ENCODE measurements at places on chromosomes 5 and 9.

GRCh38 chr9:22416692-22417060, 29.9 kb upstream of the DMRTA1 start:
- no peak for DNase-seq

DNA sequence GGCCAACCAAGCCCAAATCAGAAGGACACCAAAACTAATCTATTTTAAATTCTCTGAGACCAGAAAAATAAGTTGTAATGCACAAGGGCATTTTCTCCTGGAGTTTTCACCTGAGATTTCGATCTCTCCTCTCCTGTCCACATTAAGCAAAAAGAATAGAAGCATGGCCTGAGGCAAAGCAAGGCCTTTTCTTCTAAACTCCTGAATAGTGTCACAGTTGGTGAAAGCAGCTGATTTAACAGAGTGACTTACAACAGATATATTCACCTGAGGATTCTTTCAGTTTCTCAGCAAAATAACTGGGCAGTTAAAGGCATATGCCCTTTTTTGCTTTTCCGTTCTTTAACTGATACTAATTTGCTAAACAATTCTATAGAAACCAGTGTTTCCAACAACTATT, 547.7 kb downstream of the EFNA5 start:
- DNase-seq: no peak

DNA sequence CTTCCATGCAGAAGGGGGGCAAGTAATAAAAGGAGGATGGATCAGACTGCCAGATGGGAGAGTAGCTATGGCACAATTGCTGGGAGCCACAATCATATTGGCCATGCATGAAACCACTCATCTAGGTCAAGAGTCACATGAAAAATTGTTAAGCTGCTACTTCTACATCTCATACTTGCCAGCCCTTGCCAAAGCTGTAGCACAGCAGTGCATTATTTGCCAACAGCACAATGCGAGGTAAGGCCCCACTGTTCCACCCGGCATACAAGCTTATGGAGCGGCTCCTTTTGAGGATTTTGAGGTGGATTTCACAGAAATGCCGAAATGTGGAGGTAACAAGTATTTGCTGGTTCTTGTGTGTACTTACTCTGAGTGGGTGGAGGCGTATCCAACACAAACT, 109.9 kb upstream of the EPB41L4A start:
- no peak for DNase-seq

DNA sequence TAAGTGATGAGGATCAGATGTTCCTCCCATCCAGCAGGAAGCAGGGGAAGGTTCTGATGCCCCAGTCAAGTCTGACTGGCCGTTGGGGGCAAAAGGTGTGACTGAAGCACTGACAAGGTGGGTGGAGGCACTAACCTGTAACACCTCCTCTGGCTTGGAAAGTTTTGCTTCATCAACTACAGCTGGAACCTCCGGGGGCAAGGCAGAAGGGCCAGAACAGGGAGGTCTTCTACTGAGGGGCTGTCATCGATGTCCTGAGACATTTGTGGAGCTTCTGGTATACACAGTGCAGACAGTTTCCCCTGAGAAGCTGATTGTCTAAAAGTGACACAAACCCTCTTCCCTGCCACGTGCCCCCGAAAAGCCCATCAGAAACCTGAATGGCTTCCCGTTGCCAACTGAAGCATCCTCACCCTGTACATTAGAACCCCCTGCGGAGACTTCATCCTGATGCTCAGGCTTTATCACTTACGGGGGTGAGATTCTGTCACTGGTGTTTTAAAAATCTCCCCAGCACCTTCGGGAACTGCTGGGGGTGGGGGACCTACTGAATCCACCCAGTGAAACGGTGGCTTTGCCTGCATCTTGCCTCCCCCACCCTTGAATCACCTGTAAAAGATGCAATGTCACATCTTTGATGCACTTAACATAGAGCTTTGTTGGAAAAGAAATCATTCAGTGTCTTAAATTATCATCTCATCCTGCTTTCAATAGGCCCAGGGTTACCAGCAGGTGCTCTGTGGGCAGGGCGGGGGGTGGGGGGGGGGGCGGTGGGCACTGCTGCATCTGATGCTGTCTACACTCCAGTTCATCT, 24.6 kb downstream of the TRAF1 start:
- DNase-seq: no peak

DNA sequence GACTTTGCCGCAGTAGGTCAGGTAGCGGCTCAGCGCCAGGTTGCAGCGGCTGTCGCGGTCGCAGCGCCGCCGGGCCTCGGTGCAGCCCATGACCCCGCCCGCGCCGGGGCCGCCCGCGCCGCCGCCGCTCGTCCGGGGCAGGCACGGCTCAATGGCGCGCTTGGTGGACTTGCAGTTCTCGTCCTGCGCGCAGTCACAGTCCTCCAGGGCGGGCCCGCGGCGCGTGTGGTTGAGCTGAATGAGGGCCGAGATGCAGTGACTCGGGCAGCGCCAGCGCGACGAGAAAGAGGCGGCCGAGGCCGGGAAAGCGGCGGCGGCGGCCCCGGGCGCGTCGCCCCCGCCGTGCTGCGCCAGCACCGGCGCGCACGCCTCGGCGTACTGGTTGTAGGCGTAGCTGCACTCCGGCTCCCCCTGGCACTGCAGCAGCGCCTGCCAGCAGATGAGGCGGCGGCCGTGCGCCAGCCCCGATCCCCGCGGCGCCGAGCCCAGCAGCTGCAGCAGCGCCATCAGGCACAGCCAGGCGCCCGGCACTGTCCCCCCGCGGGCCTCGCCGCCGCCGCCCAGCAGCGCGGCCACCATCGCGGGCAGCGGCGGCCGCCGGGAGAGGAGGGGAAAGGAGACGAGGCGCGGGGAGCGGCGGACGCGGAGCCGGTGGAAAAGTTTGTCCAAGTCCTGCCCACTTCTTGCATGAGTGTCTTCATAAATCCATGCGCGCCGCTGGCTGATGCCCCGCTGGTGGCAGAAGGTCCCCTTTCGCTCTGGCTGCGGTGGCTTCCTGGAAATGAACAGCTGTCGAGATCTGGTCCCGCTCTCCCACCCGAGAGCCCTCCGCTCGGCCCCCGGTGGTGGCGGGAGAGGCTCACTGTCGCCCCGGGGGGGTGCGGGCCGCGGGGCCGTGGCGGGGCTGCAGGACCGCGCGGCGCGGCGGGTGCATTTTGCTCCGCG, 833 bp downstream of the GAS1 start:
- DNase-seq: peak; percentile 53

- DNase-seq: no peak
These were observed 52.5 kb downstream of the IQGAP2 start for GRCh38 chr5:76455531-76456133.

DNA sequence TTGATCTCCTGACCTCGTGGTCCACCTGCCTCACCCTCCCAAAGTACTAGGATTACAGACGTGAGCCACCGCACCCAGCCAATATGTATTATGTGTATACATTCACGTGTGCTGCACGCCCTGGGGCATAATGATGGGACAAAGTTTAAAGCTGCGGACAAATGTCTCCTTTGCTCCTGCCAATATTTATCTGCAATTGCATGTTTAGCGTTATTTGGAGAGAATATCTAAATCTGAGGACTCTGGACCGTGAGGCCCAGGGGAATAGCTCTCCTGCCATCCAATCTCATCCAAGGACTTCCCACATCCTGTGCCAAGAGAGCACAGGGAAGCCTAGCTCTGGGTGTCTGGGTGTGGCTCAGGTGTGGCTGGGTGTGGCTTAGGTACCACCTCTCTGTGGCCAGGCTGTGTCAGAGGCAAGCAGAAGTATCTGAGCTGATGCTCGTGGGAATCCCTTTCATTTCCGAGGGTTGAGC, 6.9 kb upstream of the BOD1 start:
- no peak for DNase-seq

GRCh38 chr5:24789611-24790351, 145.0 kb upstream of the CDH10 start:
- DNase-seq: no peak

GRCh38 chr5:69493396-69494133, 975 bp downstream of the OCLN start:
- peak; percentile 83 for DNase-seq

DNA sequence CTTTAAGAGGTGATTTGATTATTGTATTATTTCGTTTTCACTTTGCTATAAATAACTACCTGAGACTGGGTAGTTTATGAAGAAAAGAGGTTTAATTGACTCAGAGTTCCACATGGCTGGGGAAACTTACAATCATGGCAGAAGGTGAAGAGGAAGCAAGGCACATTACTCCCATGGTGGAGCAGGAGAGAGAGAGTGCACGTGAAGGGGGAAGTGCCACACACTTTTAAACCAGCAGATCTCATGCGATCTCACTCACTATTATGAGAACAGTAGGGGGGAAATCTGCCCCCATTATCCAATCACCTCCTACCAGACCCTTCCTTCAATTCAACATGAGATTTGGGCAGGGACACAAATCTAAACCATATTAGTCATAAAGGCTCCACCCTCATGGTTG, 36.1 kb upstream of the NDFIP1 start:
- no peak for DNase-seq

DNA sequence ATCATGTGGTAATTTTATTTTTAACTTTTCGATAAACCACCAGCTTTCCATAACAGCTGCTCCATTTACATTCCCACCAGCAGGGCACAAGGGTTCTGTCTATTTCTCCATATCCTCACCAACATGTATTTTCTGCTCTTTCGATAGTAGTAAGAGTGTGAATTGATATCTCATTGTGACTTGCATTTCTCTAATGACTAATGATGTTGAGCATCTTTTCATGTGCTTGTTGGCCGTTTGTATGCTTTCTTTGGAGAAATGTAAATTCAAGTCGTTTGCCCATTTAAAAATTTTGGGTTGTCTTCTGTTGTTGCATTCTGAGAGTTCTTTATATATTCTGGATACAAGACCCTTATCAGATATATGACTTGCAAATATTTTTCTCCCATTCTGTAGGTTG, 45.9 kb downstream of the PSD2 start:
- no peak for DNase-seq

DNA sequence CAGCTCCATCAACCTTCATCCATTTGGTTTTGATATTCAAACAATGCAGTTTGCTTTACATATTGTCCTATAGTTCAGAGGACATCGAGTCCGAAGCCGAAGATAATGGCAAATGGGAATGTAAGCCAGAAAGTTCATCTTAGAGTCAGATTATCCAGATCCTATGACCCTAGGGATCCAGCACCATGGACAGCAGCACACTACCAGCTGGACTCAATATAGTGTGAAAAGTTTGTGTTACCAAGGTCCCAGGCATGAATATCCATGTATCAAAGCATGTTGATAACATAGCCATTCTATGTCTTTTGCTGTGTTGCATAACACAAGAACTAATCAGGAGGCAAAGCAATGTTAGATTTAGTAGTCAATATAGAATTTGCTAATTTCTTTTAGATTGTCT, 46.3 kb downstream of the FSTL4 start:
- no peak for DNase-seq

DNA sequence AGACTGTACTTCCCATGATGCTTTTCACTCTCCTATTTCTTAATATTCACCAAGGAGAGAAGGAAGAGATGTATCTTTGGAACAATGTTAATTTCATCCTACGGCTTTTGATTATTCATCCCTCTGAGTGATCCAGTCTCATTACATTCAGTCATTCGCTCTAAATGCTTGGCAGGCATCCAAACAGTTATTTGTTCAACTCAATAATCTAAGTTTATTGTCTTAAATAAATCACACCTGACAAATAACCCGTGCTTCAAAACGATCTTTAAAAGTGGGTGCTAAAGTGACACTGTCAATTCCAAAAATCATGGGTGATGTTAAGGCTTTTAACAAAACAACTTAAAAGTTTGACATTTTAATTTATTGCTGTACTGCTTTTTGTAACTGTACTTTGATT, 233.1 kb downstream of the RASEF start:
- DNase-seq: no peak

- no peak for DNase-seq
These were observed 103.7 kb downstream of the RFK start for GRCh38 chr9:76290555-76290954.

- no peak for DNase-seq
These were observed 69.0 kb upstream of the SMC2 start for GRCh38 chr9:104025104-104025503.

DNA sequence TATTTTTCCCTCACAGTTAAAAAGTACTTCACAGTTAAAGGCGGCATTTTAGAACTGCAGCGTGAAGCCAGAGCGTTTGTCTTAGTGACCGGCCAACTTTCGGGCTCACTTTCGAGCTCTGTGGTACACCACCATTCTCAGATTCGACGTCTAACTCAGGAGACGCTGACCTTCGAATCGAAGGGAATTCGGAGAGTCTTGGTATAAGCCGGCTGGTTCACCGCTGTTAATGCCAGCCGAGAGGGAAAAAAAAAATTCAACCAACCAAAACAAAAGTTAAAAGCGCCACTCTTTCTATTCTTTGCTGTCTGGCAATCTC, 544 bp upstream of the SNX24 start:
- DNase-seq: peak; percentile 49

GRCh38 chr9:38388283-38389223, 3.9 kb upstream of the ALDH1B1 start:
- DNase-seq: no peak

GRCh38 chr9:108109927-108110690, 620.5 kb upstream of the KLF4 start:
- no peak for DNase-seq

- no peak for DNase-seq
These were observed 87.5 kb upstream of the PTPRD start for GRCh38 chr9:10700291-10700690.

GRCh38 chr5:126220725-126221124, 202.5 kb upstream of the GRAMD2B start:
- DNase-seq: no peak

DNA sequence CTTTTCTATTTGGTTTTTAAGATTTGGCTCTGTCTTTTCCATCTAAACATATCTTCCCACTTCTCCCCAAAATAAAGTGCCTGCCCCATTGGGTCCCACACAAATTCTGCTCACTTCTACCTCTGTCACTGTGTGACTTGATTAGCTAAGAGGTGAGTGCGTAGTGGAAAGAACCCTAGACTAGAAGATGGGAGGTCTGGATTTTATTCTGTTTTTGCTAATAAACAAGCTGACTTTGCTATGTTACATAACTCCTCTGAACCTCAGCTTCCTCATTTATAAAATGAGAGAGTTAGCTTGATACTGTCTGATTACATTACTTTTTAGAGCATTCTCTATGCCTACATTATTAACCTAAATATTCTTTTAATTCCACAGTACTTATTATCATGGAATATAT, 51.3 kb upstream of the PTGER4 start:
- no peak for DNase-seq

DNA sequence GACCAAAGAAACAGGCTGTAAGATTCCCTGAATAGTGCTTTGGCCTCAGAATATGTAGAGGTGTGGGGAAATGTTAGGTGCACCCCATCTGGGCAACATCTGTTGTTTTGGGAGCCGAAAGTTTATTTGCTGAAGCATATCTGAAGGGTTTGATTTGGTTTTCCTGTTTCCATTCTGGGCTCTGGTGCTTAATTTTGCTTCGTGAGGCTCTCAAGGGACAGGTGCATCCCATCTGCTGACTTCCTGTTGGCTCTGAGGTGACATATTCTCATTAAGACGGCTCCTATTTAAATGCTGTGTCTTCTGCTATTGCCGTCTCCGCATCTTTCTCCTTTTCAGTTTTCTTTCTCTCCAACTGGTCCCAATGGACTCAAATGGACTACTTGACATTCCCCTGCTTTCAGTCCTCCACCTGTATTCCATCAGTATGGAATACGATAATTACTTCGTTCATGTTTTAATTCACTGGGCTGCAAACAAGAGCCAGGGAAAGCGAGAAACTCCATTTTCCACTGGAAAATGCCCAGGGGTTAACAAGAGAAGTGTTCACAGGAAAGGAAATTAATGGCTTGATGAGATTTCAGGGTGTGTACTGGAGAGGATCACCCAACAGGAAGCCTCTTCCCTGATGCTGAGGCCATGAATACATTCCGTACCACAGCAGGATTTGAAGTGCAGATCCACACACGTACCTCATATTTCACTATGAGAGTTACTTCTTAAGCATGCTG, 104.0 kb downstream of the MTX3 start:
- no peak for DNase-seq
